ENCODE measurements at places on chromosomes 3 and 15.

- DNase-seq, result peak; percentile 28
These were observed 5.1 kb downstream of the RAB43 start for GRCh38 chr3:129116482-129116946.

DNA sequence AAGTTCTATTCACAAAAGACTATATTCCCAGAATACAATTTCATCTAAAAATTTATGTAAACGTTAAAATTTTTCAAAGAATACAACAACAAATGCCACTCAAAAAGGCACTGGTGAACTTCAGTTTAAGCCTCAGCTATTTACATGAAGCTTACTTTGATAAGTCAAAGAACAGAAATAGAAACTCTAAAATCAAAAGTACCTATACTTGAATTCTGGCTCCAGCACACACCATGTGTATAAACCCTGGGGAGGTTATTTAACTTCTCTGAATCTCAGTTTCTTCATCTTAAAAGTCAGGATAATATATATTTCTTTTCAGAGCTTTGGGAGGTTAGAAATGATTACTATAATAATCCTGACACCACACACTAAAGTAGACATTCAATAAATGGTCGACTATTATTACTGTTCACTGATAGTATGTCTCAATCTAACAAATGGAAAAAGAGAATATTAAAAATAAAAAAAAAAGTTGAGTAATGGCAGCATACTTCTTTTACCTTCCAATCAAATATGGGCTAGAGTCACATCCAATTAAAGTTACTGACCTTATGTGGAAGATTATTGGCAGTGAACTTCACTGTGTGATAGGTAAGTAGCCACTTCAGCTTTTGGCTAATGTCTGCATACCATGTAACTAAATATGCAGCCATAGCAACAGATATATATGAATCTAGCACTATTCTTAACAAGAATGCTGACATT is 248.4 kb downstream of the ISL2 start:
- DNase-seq, result no peak

GRCh38 chr15:52563501-52564060 is 5.2 kb downstream of the ARPP19 start:
- no peak for DNase-seq

DNA sequence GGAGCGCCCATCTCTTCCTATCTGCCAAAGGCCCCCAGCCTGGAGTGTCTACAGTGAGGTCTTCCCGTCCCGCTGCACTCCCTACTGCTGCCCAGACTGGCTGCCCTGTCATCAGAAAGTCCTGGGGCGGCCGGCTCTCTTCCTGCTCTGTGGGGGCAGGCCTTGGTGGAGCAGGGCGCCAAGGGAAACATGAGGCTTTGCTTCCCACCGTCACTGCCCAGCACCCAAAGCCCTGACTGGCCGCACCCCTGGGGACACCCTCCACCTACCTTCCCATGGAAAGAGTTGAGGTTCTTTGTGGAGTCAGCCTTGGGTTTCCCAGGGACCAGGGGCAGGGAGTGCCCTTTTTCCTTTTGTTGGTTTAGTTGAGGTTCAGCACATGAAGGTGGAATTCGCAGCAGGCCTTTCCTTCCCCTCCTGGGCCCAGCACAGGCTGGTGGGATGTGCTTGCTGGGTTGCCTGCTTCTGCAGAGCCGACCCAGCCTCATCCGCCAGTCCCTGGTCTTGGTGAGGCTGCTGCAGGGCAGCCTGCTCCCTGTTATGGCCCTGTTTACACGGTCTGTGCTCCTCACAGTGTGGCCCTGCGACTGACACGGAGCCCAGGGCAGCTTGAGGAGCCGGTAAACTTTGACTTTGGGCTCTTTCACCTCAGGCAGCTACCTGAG is 51.8 kb upstream of the PLXNA1 start:
- no peak for DNase-seq

GRCh38 chr3:19065027-19065426 is 83.3 kb upstream of the KCNH8 start:
- no peak for DNase-seq

DNA sequence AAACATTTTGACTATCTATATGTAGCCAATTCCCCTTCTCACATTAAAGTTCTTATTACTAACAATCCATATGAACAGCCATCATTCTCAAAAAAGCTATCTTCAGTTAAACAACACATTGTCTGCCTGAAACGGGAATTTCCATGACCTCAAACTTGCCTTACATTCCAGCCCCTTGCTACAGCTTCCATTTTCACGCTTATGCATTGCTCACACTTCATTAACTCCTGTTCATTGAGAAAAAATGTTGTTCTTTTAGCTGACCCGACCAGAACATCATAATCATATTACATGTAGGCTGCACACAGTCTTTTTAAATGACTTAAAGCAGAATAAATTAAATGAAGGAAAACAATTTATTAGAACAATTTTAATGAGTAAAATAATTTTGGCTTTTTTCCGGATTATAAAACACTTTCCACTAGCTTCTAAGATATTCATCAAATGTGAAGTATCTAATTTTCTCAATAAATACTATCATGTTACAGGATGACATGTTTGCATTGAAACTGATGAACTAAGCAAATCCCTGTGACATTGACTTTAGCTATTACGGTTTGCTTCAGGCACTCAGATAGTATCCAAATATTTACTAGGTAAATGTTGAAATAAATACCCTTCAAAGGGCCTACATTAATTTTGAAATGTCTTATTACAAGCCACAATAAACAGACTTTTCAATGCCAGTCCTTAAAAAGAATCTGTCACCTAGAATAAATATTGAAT is 49.9 kb downstream of the P3H2 start:
- DNase-seq, result no peak

DNA sequence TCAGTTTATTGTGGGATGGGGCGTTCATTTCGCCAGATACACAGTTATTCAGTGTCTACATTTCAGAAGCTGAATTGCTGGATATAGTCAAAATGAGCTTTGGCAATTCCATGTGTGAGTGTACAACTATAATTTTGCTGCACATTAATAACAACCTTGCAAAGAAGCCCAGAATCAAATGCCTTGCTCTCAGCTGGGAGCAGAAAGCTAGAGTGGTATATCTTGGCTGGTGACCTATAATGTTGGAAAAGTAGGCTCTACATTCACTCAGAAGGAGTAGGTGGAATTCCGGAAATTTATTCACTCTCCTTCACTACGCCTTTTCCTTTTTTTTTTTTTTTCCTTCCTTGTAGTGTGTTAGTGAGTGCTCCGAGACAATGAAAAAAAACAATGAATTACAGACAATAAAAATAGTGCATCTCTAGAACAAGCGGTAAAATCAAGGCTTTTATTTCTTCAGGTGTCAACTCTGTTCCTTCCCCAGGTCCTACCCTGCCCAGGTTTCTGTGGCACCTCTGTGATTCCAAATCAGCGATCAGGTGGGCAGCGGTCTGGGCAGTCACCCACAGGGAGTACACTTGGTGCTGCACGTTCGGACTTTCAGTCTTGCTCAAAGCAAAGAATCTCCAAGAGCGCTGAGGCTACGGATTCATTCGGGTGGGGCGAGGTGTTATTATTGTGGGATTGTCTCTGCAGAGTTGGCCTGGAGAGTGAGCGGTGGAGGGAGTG is 910 bp upstream of the ARPP21 start:
- DNase-seq, result no peak

DNA sequence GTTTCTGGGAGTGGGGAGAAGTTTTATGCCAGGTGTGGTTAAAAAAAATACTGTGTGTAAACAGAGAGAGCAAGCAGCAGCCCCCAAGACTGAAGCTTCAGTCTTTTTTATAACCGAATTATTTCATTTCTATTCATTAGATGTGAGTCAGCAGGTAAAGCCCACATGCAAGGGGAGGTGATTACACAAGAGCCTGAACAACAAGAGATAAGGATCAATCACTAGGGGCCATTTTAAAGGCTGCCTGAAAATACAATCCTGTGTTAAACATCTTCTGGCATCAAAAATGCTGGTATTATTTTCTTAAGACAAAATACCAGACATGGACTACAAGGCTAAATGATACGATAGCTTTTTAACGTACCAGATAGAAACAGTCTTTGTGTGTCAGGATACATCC is 217.3 kb downstream of the SUCLG2 start:
- DNase-seq, result no peak

- no peak for DNase-seq
These were observed 222.5 kb downstream of the NR2F2 start for GRCh38 chr15:96553006-96553405.

DNA sequence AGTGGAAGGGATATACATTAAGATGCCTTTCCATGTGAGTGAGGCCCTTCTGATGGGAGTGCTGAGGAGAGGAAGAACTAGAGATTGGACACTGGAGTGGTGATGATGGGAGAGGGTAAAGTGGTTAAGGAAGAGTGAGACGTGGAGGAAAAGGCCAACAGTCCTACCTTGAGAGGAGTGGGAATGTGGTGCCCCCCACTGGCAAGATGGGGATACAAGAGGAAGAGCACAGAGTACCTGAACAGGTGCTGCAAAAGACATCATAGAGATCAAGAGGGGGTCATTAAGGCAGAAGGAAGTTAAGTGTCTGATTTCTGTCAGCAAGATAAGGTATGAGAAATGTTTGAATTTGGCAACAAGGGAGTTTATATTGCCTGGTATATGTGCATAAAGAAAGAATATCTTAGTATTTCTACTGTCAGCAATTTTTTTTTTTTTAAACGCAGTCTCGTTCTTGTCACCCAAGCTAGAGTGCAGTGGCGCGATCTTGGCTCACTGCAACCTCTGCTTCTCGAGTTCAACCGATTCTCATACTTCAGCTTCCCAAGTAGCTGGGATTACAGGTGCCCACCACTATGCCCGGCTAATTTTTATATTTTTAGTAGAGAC is 34.0 kb downstream of the ARIH2 start:
- DNase-seq, result peak; percentile 35

DNA sequence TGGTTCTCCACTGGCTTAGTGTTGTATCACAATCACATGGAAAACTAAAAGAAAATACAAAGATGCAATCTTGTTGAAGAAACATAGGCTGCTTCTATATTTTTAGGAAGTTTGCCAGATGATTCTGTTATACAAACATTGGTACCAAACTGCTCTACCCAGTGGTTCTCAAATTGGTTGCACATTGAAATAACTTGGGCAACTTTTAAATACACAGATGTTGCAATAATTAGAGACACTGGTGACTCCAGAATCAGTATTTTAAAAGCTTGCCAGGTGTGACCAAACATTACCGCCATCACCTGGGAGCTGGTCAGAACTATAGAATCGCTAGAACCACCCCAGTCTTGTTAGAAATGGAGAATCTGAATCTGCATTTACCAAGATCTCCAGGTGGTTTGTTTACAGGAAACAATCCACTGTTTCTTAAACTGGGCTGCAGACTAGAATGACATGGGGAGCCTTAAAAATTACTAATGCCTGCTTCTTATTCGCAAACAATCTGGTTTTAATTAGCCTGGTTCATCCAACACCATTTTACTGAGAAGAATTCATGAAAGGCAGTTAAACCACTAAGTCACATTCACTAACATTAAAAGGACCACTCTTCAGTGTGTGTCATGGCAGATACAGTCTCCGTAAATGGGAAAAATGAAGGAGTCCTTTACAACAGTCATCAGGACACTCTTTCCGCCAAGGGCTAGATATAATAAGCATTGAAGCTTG is 76.5 kb downstream of the ACAP2 start:
- no peak for DNase-seq

DNA sequence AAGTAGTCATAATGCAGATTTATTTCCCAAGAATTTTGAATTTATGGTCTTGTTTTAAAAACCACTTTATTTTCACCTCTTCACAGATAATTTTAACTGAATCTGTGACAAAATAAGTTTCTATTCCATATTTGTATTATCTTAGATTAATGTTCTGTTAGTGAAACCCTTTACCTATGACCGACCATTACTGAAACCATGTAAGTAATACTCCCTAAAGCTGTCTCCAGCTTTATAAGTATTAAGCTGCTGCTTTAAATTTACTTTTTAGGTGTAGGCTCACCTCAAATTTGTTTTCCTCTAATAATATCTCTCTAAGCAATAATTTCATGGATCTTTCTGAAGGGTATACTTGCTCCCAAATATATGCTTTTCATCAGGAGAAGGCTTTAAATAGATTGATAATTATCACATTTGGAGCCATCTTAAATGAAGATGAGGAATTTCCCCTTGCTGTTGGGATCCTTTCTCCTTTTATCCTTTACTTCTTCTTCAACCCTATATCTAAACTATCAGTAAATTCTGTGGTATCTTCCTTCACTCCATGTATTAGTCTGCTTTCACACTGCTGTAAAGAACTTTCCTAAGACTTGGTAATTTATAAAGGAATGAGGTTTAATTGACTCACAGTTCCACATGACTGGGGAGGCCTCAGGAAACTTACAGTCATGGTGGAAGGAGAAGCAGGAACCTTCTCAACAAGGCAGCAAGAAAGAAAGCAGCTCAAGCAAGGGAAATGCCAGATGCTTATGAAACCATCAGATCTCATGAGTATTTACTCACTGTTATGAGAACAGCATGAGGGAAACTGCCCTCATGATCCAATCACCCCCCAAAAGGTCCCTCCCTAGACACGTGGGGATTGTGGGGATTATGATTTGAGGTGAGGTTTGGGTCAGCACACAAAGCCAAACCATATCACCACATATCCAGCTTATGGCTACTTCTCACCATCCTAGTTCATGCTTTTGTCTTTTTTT is 92.3 kb upstream of the P2RY1 start:
- no peak for DNase-seq

- DNase-seq, result no peak
These were observed 22.2 kb upstream of the MAP3K13 start for GRCh38 chr3:185340751-185341150.

GRCh38 chr3:187955587-187955952 is 198.4 kb upstream of the LPP start:
- DNase-seq, result no peak

DNA sequence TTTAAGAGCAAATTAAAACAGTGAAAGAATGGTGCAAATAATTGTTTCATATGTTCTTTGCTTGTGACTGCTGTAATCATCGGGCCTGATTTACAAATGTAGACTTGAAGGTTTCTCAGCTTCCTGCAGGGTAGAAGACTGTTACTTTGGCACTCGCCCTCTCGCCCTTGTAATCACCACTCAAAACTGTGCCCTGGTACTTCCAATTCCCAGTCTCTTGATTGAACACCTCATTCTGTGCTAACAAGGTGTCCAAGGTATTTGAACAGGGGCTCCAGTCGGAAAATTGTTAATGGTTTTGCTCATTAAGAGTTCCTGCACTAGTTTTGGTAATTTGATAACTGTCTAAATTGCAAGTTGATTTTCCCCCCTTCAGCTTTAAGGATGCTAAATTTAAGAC is 209.5 kb downstream of the ZIC1 start:
- no peak for DNase-seq

Measured in CD4-positive, CD25-positive, alpha-beta regulatory T cell (primary cell).